Activated gamma-delta T cell treated with Interleukin-2 at 50 U/mL for 16 hours (primary cell): ENCODE measurements at places on chromosomes 11 and 22.

DNA sequence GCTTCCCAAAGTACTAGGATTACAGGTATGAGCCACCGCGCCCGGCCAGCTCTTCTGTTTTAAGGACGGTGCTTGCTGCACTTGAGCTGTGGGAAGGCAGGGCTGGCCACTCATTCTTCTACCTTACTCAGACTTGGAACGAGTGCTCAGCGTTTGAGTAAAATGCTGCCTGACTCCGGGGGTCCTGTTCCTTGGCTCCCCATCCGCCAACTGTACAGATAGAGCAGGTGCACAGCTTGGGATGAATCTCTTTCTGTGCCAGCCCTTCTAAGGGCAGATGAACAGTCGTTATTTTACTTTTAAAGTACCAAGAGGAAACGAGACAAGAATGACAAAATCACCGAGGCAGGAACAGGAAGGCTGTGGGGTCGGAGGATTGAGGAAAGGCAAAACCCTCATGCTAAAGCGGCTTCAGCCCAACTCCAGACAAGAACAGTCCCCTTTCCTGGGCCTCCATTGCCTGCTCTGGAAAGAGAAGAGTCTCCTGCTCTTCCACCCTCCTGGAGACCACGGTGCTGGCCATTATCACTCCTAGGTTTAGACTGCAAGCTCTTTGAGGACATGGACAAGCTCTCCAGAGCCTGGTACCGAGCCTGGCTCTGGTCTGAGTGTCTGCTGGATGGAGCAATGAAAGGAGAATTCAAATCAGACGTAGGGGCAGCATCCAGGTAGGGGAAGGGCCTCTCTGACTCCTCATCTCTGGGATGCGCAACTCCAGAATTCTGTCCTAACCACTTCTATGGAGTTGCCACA lies 1.1 kb upstream of the SUN2 start:
- DNase-seq: no peak

- no peak for DNase-seq
Observed at GRCh38 chr11:590997-591396, 14.7 kb downstream of the PHRF1 start.

DNA sequence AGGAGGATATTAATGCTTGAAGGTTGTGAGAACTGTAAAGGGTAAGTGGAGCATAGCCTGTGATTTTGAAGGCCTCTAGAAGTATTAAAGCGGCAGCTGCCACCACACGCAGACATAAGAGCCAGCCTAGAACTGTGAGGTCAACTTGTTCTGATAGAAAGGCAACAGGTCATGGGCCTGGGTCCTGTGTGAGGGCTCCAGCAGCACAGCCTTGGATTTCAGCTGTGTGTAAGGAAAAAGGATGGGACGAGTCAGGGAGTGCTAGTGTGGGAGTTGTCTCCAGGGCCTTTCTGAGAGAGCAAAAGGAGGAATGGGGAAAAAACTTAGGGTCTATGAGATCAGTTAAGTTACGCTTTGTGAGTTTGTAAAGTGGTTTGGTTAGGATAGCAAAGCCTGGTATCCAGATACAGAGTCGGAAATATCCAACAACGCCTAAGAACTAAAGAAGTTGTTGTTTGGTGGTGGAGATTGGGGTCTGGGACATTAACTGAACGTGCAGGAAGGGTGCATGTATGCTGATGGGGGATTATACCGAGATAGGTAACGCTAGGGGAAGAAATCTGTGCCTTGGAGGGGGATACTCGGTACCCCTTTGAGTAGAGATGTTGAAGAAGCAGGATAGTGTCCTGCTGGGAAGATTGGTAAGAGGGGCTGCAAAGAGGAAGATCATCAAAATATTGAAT lies 17.4 kb upstream of the ANO1 start:
- no peak for DNase-seq

- DNase-seq: no peak
Observed at GRCh38 chr11:135002236-135002635, 590.2 kb upstream of the B3GAT1 start.

DNA sequence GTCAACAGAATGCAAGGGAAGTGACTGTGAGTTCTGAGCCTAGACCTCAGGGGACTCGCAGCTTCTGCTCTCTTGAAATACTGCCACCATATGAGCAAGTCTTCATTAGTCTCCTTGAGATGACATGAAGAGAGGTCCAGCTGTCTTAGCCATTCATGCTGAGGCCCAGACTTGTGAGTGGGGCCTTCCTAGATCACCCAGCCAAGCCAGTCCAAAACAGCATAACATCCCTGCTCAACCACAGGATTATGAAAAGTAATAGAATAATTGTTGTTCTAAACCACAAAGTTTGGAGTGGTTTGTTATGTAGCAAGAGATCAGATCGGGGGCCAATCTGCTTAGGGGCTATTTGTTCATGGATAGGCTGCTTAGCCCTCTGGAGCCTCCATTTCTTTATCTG lies 54.9 kb upstream of the HTATIP2 start:
- no peak for DNase-seq

DNA sequence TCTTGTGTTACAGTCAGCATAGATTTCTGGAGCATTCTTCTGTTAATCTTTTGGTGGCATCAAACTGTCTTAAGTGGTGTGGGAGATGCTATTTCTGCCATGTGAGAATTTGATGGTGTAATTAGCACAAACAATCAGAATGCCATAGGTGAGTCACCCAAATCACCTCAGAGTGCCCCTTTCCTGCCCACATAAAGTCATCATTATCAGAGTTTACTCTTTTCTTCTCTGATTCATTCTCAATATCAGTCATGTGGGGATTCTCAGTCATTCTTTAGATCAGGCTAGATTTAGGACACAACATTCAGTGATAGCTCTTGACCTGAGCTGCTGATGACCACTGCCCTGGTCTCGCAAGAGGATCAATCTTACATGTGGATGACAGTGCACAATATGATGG lies 23.7 kb upstream of the MS4A6A start:
- DNase-seq: no peak
